Stimulated activated effector memory CD8-positive, alpha-beta T cell treated with anti-CD3 and anti-CD28 coated beads, Interleukin-12 subunit alpha, Interleukin-12 subunit beta, amount 100 ng/mL, for 72 hours (primary cell): ENCODE measurements at places on chromosomes 2 and 18.

DNA sequence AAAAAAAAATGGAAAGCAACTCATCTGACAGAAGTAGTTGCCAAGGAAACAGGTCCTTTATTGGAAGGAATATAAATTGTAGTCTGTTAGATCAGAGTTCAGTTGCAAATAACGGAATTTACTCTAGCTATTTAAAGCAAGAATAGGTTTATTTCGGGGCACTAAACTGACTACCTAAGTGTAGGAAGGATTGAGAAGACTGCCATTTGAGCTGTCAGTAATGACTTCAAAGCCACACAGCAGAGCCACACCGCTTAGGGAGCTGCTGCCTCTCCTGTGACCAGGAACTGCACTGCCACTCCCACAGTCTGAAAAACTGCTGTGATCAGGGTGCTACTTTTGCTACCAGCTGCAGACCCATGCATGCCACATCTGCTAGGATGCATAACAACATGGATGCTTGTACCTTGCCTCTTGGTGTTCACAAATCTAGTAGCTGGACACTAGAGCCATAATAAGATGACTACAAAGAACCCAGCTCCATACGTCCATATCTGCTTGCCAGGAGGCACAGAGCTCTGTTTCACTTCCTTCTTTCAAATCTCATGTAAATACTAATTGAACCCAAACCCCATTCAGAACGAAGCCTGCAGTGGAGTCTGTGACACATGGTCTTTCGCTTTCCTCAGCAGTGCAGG, 2.2 kb downstream of the DSG2 start:
- no peak for DNase-seq

- DNase-seq: no peak
Measured at GRCh38 chr2:5474716-5475115, 217.5 kb upstream of the SOX11 start.

GRCh38 chr2:24507549-24507948, 16.5 kb downstream of the NCOA1 start:
- no peak for DNase-seq

DNA sequence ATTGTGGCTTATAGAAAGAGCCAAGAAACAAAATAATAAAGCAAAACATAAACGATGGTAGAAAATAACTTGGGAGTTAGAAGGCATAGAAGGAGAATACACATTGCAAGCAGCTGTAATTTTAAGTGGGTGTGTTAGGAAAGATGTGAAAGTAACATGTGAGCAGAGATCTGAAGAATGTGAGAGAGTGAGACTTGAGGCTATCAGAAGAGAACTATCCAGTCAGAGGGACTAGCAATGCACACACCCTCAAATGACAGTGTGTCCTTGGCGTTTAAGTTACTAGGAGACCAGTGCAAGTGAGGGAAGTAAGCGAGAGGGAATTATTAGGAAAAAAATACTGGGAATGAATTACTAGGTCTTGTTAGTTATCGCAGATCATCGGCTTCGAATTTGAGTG, 304.9 kb downstream of the DSEL start:
- no peak for DNase-seq

- DNase-seq: no peak
Measured at GRCh38 chr2:234029150-234029733, 21.3 kb upstream of the SPP2 start.
